Stimulated activated CD4-positive, alpha-beta T cell treated with anti-CD3 and anti-CD28 coated beads, Interleukin-2, amount 100 ng/mL, for 4 hours (primary cell): ENCODE measurements at places on chromosomes 1 and 21.

DNA sequence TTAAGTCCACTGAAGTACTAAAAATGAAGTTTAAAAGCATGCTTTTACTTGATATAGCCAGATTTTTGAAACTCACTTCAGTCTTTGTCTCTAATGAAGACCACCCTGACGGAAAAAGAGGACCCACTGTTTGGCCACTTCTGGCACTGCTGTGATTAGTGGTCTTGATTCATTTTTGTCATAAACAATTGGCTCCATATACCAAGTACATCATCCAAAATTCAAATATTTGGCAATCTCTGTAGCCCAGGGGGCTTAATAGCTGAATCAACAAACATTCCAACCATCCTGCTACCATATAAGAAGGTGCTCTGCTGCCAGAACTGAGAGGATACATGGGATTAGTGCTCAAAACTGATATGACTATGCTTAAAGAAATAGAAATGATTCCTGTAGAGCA, 156.0 kb downstream of the COL24A1 start:
- no peak for DNase-seq

DNA sequence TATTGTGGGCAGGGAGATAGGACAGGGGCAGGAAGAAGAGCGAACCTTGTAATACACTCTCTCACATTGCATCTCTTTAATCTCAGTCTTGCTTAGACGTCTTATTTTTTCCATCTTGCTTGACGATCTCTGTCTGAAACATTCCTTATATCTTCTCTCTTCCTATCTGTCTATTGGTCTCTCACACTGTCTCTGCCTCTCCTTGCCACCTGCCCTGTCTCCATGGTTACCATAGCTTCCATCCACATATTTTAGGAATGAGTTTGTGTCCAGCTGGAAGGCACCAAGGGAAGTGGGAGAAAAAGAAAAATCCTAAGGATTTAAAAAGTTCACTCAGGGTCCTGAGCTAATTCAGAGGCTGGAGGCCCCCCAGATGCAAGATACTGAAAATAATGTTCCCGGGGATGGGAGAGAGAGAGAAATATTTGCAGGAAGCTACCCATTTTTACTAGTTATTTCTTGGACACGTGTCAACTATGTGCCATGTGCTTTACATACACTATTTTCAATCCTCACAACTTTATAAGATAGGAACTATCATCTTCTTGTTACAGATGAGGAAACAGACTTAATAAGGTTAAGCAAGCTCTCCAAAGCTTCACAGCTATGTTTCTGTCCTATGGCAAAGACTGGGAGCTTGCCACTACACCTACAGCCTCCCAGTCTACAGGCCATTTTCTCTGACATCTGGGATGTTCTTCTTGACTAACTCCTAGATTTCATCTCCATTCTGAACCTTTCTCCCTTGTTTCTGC, 933 bp downstream of the ANKRD34A start:
- no peak for DNase-seq

- DNase-seq = no peak
These were observed 51.5 kb upstream of the EPS8L3 start for GRCh38 chr1:109814993-109815786.

GRCh38 chr1:61017651-61018050, 64.7 kb upstream of the NFIA start:
- DNase-seq = no peak

GRCh38 chr1:231407547-231408396, 14.3 kb downstream of the EGLN1 start:
- no peak for DNase-seq

DNA sequence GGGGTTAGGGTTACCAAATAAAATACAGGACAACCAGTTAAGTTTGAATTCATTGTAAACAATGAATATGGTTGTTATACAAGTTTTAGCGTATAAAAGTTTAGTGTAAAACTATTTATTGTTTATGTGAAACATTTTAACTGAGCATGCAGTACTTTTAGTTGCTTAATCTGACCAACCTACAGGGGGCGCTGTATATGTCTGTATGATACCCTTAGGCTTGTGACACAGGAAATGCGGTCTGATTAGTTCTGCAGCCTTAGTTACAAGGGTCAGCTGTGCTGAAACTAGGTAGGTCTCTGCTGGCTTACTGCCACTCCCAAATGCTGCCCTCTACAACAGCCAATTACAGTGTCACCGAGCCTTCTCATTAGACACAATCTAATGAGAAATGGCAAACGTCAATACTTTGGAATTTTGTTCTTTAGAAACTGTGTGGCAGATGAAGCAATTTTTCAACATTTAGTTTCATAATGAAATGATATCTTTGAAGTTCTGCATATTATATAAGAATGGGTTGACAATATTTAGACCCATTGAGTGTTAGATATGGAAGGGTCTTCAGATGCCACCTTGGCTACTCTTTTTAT, 56.2 kb downstream of the NTNG1 start:
- no peak for DNase-seq

DNA sequence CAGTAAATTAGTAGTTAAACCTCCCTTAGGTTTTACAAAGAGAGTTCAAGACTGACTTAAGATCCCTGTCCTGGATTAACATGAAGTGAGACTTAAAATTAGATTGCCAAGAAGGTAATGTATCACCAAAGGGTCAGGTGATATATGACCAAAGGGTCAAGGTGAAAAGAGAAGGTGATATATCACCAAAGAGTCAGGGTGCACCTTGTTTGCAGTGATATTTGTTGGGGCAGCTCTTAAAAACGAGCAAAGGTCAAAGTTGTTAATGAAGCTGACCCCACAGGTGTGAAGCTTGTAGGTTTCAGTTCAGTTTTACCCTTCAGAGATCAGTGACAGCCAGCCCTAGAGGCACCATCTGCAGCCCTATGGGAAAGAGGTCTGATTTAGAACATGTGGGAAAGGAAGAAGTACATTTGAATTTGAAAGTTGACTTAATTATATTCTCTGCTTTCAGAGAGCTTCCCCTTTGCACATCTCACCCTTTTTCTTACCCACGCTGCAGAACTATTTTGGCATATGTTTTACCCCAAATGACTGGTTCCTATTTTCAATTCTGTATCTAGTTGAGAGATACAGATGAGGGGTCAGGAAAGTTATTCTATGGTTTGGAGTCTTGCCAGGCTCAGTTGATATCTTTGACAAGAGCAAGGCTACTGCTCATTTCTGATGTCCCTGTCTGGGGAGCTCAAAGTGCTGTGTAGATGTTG, 170.8 kb downstream of the S1PR1 start:
- DNase-seq = no peak

GRCh38 chr1:198496216-198497143, 44.0 kb downstream of the ATP6V1G3 start:
- DNase-seq = no peak

- DNase-seq = no peak
These were observed 31.9 kb upstream of the FCGR2A start for GRCh38 chr1:161473348-161473747.

DNA sequence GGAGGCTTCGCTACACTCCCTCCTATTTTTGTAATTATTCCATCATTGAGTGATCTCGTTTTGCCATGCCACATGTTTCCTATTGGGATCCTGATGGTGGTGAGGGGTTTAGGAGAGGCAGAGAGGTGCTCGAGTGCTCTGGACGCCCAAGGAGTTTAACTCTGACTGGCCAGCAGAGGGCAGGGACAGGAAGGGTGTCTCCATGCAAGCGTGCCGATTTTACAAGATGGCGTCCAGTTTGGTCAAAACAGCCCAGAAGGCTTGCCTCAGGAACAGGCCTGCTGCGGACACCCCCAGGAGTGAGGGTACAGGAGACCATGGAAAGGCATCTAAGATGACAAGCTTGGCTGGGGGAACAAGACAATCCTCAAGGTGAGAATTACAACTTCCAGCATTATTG, 33.8 kb upstream of the KCNE2 start:
- DNase-seq = no peak

DNA sequence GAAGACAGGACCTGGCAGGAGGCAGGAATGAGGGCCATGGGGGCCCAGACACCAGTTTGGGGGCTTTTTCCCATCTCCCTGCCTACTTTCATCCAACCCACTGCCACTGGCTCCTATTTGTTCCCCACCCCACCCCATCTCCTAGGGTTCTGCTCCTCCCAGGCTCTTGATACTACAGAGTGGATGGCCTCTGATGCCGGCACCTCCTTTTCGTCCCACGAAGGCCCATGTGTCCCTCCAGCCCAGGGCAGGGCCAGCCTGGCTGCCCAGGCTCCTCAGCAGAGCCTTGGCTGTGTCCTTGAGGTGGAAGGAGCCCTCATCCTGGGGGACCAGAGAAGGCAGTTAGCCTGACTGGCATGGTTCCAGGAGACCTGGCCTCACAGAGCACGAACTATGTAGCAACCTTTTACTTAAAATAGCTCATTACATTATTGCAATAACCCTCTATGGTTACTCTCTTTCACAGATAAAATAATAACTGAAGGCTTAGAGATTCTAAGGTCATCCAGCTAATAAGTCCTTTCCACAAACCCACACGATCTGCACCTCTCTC, 3.5 kb downstream of the POMGNT1 start:
- DNase-seq = no peak

- no peak for DNase-seq
These were observed 111.4 kb upstream of the CDC42BPA start for GRCh38 chr1:227429447-227430359.

DNA sequence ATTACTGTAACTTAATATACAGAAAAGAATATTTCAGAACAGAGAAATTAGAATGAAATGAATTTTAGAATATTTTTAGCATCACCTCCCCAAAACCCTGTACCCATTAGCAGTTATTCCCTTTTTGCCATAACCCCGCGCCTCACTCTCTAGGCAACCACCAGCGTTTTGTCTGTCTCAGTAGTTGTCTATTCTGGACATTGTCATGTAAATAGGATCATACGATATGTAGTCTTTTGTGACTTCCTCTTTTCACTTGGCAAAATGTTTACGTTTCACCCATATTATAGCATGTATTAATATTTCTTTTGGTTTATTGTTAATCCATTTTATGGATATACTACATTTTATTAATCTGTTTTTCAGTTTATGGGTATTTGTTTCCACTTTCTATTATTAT, 24.9 kb downstream of the SOAT1 start:
- no peak for DNase-seq

DNA sequence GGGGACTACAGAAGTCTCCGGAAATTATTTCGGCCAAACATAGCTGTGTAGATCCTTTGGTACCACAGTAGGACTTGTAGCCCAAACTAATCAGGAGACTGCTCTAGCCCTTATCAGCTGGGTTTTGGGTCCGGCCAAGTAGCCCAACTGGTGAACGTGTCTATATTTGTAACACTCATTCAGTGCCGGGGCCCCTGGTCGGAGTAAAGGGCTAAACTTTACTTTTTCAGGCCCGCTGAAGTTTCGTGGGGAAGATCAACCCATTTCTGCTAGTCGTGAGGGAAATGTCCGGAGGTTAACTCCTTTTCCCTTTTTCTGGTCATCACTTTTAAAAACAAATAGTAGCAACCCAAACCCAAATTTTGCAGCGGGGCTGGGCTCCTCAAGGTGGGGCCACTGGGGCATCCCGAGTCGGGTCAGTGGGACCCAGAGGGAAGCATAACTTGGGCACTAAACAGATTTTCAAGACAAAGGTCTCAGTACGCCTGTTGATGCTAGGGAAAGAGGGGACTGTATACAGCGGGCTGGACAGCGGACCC, 1.7 kb downstream of the LHX9 start:
- no peak for DNase-seq

DNA sequence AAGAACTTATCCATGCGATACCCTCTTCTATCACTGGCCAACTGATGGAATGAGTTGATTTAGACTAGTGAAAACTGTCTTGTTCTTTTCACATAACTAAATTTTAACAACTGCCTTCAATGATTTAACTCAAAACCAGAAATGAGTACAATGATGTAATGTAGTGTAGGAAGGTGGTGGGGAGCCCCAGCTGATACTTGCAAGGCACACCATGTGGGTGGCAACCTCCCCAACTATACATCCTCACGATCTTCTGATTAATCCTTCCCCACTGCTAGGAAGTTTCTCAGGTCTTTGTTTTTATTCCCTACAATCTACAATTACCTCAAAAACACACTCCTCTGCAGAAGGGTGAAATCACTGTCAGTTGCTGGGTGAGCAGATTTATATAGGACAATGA, 100.7 kb downstream of the KCTD3 start:
- DNase-seq = no peak

- DNase-seq = peak; percentile 13
These were observed 876 bp downstream of the RAB29 start for GRCh38 chr1:205774198-205775014.

- peak; percentile 58 for DNase-seq
These were observed 25.9 kb downstream of the S100A6 start for GRCh38 chr1:153509729-153510354.

GRCh38 chr1:82260051-82260450, 459.3 kb downstream of the ADGRL2 start:
- no peak for DNase-seq

GRCh38 chr1:219247441-219247840, 73.8 kb downstream of the LYPLAL1 start:
- no peak for DNase-seq

DNA sequence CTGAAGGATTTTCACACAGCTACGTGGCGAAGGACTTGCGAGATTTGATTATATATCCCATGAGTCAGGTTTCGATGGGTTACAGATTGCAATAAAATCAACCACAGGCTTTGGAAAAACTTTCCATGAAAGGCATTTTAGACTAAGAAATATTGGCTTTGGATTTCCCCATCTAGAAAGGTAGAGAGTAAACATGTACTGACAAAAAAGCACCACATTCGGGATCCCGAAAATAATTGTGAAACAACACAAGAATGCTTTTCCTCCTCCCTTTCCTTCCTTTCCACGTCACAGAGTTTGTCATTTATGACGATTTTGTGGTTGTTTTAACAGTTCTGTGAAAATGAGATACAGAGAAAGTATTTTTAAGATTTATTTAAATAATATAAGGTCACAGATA, 38.5 kb downstream of the TGFB2 start:
- no peak for DNase-seq

DNA sequence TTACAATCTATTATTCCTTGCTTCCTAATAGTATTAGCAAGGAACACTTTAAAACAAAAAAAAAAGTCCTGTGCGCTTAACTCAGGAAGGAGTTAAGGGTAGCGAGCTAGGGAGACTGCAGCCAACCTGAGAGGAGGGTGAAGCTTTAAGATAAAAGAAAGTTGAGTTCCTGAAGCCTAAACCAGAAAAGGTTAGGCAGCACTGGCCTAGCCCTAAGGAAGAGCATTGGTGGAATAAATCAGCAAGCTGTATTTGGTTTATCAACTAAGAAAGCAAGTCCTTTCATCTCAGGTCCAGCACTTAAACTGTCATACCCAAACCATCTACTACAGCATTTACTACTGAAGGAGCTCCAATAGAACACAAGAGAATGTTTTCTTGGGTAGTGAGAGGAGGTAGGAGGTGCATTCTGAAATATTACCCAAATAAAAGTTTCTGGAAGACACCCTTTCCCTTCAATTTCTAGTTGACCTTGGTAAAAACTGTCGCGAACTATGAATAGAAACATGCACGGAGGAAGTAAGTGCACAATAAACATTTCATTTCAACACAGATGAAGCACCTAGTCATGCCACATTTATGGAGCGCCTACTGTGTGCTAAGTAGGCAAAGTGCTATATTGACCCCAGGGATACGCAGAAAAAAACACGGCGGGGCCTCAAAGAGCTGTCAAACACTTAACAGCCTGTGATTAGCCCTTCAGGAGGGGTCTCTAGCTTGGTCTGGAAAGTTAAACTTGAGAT, 1.3 kb downstream of the GLRX2 start:
- DNase-seq = no peak

- peak; percentile 65 for DNase-seq
These were observed 4.9 kb upstream of the TNFRSF1B start for GRCh38 chr1:12161662-12162458.

GRCh38 chr1:206066479-206067171, 13.7 kb downstream of the RHEX start:
- DNase-seq = no peak

- DNase-seq = no peak
These were observed 12.1 kb downstream of the EPHA10 start for GRCh38 chr1:37752583-37753471.

GRCh38 chr1:215357901-215358300, 209.2 kb upstream of the KCTD3 start:
- DNase-seq = no peak
